Left renal pelvis (tissue), 4 donors: ENCODE measurements at places on chromosomes 3 and 15.

DNA sequence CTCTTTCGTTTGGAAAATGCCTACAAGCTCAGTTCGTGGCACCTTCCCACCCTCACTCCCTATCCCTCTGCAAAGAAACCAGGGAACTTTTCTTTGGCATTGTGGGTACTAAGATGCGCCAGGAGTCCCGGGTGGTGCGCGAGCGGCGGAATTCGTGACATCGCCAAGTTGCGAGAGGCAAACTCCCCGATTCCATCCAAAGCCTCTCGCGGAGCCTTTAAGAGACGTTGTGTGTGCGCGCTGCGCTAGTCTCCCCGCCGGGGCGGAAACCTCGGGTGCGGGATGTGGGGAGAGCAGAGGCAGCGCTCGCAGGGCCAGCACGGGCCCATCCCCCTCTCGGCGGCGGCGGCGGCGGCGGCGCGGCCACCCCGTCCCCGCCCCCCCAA is 443 bp upstream of the NR2F2 start:
- DNase-seq: no peak

DNA sequence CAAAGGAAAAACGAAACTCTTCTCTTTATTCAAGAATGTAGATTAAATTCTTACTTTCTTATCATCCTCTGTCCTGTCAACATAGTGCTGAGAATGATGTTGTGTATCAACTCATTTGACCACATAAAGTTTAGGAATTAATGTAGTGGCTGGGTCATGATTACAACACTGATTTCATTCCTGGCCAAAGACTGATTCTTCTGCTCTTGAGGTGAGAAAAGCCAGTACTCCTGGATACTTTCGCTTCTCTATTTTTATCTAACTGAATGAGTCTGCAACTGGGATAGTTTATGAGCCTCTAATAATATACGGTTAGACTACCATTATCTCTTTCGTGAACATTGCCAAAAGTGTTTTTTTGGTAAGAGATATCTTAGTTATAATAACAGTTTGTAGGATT is 173.0 kb downstream of the LPP start:
- DNase-seq: no peak

- DNase-seq: no peak
Observed at GRCh38 chr3:148089171-148089570, 608.5 kb upstream of the AGTR1 start.

DNA sequence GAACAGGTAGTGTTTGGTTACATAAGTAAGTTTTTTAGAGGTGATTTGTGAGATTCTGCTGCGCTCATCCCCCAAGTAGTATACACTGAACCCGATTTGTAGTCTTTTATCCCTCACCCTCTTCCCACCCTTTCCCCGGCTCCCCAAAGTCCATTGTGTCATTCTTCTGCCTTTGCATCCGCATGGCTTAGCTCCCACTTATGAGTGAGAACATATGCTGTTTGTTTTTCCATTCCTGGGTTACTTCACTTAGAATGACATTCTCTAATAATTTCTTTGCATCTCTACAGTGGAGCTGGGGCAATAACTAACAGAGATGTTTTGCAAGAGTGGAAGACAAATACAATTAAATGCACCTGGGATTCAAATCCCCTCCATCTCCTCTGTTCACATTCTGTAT is 93.2 kb downstream of the TP63 start:
- no peak for DNase-seq

DNA sequence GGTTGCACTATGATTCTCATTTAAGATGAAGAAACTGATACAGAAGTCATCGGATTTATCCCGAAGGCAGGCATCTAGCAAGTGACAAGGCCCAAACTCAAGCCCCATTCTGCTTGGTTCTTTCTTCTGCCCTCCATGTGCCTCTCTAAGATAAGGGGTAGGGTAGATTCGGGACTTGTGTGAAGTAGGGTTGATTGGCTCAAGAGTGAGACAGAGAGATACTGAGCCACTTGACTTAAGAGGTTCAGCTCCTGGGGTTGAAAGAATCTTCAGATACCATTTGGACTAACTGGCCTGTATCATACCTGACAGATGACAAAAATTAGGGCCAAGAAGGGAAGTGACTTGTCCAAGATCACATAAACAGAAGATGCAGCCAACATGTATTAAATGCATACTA is 891 bp downstream of the RFT1 start:
- DNase-seq: no peak

GRCh38 chr3:193641440-193641775 is 48.4 kb downstream of the OPA1 start:
- DNase-seq: no peak

- no peak for DNase-seq
Observed at GRCh38 chr3:21464746-21465145, 286.3 kb downstream of the ZNF385D start.

DNA sequence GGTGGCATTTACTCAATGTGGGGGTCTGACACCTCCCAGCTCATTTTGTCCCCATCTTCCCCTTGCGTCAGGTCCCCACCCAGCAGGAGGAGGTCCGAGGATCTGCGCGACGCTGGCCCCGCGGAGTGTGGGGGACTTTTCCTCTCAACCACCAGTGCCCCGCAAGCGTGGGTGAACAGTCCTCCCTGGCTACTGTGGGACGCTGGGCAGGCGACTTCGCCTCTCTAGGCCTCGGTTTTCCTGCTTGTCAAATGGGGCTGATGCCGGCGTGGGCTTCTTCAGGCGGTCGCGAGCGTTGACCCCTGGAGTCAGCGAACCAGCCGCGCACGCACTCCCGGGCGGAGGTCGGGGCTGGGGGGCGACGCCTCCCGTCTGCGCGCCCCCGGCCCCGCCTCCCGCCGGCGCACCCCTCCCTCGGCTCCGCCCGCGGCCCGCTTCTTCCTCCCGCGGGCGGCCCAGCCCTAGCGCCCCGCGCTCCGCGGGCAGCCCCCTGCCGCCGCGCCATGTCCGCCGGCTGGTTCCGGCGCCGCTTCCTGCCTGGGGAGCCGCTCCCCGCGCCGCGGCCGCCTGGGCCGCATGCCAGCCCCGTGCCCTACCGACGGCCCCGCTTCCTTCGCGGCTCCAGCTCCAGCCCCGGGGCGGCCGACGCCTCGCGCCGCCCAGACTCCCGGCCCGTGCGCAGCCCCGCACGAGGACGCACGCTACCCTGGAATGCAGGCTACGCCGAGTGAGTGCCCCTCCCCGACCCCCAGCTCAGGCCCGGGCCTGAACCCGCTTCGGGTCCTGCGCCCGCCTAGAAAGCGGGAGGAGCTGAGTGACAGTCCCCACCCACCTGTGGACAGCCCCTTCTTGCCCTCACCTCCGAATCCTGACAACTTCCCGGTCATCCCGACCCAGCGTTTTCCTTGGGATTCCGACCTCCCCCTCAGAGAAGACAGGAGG is at the start of gene PPM1M:
Gene PPM1M, plus strand, starts transcription at position 438 of the 942 bp plus-strand sequence. Its CDS starts 66 bp downstream, at position 504.
- DNase-seq: no peak

GRCh38 chr3:45120359-45121158 is 25.6 kb downstream of the CDCP1 start:
- no peak for DNase-seq

DNA sequence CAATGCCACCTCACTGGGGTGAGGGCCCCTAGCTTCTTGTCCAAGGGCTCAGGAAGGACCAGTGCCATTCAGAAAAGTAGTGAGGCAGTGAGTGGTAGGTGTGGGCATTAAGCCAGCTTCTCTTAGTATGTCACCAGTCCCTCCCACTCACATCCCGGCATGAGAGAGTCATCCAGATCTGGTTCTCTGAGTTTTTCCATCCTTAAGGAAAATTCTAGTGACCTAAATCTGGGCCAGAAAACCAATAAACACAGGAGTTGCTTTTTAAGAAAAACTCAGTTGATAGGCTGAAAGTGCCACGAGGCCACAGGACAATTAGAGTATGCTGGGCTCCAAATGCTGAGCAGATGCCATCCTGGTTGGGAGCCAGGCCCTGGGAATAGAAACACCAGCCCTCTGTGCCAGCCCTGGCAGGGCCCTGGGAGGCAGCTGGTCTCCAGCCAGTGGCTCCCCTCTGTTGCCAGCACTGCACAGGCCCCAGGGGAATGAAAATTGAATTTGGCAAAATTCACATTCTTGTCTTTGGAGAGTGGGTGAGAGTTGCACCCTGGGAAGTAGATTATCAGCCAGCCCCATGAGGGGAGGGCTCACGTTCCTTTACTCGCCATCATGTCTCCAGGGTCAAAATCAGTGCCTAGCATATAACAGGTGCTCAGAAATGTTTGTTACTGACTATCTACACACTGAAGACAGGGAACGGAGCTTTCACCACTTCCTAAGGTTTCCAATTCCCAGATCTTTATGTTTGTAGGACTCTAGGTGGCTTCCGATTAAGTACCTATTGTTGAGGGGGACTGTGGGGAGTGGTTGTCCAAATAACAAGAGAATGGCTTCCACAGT is 52.8 kb downstream of the FAM43A start:
- DNase-seq: no peak

GRCh38 chr3:49410846-49411534 is 786 bp downstream of the RHOA start:
- no peak for DNase-seq

DNA sequence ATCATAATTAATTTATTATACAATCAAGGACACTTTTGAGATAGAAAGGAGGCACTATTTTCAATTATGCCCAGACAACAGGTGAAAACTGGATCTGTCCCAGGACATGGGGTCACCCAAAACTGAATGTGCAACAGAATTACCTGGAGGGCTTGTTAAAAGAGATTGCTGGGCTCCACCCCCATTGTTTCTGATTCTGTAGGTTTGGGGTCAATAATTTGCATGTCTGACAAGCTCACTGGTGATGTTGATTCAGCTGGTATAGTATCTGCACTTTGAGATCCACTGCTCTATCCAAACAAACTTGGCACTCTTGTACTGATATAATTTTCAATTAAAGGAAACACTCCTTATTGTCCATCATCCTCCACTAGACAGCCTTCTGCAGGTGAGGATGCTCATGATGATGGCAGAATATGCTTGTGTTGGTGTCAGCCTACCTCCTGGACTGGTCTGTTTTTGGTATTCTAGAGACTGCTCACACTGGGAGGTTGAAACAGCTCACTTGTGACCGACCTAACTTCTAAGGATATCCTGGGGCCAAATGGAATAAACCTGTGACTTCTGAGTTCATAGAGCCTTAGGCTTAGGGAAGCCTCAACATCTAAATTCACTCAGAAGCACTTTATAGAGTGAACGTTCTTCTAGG is 2.2 kb downstream of the P2RY14 start:
- no peak for DNase-seq

DNA sequence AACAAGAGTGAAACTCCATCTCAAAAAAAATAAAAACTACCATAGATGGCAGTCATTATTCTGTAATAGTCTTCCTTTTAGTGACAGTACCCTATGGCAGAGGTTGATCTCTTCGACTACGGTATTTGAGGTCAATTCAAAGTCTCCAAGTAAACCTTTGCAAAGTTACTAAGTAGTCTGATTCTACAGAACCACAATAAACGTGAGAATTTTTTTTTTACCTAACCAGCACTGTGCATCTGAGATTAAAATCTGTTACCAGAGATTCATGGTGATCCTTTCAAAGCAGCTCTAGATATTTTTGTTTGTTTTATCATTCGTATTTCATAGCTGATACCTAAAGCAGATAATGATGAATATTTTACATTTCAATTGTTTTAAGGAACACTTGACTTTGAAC is 86.6 kb upstream of the CHD2 start:
- no peak for DNase-seq

DNA sequence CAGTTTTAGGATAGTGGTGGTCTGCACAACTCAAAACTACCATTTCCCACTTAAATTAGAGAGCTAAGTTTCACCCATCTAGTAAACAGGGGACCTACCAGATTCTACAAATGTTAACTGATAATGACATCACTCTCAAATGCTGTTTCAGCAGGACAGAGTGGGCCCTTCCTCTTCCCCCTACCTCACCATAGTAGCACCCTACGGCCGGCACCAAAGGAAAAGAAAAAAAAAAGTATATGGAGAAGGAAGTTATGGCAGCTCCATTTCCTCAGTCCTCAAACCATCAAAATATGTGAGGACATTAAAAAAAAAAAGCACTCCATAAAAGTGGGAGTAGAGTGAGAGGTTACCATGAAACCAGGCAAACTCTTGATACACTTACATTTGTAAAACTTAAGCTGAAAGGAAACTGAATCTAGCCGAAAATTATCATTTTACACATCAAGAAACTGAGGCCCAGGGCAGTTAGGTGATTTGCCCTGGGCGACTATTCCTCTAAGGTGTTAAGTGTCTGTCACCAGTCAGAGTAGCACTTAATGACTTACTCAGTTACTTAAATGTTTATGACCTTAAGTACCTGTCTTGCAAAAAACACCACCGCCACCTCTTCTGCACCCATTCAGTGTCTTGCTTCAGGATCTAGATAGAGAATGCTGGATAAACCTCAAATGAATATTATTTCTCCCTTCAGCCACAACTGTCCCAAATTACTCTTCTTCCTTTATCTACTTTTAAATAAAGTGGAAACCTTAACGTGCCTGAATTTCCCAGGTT is 2.7 kb downstream of the MSL2 start:
- DNase-seq: peak; percentile 33
